ENCODE measurements at places on chromosomes 13 and 19.

DNA sequence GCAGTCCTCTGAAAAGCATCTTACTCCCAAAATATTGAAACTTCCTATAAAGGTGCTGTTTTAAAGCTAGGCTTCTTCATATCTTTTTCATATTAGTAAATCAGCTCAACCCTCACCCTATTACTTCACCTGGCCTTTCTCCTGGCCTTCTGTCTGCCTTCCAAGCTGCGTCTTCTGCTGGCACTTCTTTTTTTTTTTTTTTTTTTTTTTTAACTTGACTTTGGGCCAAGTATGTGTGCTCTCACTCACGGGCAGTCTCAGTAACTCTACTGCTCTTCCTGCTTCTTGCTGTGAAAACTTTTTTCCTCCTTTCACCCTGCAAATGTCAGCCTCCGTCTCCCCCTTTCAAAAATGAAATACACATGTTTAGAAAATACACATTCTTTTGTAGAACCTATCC, 41.2 kb upstream of the KCTD4 start:
- DNase-seq = no peak

DNA sequence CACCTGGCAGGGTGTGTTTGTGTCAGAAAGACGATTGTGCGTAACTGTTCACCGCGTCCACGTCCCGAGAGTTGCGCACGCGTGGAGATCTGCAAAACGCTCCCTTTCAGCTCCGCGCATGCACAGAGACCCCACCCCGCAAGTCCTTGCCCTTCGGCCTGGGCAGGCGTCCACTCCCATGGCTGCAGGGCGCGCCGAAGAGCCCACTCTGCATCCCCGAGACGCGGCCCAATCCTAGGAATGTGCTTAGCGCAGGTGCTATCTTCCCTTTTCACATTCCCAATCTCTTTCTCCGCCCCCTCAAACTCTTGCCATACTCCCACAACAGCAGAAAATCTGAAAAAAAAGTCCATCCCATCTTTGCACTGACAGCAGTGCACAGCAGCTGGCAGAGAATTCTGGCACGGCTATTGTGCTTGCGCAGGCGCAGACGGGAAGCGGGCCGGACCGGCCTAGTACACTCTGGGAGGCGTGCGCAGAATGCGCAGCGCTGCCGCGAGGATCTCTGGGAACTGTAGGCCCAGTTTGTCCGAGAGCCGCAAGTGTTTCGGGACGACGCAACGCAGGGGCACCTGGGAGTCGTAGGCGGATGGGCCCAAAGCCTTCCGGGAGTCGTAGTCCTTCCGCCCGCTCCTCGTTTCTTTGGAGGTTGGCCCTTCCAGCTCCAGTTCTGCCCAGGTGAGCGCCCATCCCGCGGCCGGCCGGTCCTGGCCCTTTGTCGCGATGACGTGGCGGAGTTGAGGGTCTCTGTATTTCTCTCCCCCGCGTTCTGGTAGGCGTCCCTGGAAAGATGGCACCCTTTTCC, 23.1 kb downstream of the ZNF175 start:
- DNase-seq = peak; percentile 97

GRCh38 chr19:55253842-55254624, 4.8 kb downstream of the PPP6R1 start:
- DNase-seq = peak; percentile 75

- DNase-seq = no peak
Measured at GRCh38 chr13:71249011-71249410, 618.0 kb downstream of the DACH1 start.

DNA sequence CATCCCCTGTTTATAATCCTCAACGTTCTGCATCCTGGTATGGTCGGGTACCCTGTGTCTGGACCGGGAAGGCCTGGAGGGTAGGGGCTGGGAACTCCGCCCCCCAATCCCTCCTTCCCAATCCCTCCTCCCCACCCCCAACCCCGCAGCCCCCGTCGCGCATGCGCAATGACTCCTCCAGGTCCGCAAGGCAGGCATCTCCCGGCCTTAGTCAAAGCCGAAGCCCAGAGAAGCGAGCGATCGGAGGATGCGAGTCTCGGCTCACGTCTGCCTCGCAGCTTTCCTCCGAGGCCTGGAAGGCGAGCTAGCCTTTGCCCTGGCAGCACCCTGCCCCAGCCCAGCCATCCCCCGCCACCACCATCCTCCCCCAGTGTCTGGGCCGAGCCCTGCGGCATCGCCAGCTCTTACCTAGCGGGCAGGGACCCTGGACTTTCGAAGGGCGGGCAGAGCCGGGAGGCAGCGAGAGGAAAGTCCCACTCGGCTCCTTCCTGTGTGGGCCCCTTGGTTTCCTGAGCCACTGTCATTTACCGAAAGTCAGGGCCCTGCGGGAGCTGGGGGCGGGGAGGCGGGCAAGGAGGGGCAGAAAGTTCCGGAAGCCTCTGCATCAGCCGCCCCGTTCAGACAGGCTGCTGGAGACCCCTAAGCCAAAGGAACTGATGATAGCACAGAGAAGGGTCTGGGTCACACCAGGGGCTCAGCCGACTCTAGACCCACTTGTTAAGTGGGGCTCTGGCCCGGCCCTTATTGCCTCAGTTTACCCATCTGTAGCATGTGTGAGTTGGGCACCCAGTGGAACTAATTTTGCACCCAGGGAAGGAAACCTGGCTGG, at the start of gene JAK3:
JAK3 (minus strand) TSS at position 445 of the 829 bp plus-strand sequence. CDS start 3,565 bp downstream, outside the sequence.
- DNase-seq = no peak

DNA sequence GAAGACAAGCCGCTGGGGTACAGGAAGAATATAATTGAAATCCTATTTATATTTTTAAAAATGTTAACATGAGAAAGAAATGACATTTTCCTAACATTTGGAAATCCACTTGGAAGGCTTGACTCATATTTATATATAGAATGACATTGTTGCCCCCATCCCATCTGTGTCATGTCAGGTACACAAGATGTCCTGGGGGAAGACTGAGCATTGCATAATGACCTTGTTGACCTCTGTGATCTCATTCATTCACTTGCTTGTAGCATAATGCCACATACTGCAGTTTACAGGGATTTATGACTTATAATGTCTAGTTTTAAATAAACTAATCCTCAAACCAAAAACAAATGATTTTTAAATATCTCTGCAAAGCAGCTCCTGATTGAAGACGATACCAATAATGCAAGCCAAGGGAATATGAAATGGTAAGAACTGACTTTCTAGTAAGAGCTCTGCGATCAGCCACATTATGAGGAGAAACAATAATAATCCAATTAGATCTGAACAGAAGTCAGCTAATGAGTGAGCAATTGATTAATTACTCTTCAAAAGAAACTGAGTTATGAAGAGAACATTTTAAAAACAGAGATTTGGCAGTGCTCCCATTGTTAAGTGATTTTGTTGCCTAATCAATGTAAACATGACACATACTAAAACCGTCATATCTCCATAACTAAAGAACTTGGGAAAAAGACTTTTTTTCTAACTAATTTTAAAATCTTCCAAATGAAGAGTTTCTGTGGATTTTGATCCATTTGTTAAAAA, 21.2 kb upstream of the VWA8 start:
- DNase-seq = no peak

GRCh38 chr13:40434516-40435397, 231.7 kb downstream of the FOXO1 start:
- DNase-seq = no peak

- peak; percentile 66 for DNase-seq
Measured at GRCh38 chr19:2235381-2236063, 607 bp downstream of the PLEKHJ1 start.

DNA sequence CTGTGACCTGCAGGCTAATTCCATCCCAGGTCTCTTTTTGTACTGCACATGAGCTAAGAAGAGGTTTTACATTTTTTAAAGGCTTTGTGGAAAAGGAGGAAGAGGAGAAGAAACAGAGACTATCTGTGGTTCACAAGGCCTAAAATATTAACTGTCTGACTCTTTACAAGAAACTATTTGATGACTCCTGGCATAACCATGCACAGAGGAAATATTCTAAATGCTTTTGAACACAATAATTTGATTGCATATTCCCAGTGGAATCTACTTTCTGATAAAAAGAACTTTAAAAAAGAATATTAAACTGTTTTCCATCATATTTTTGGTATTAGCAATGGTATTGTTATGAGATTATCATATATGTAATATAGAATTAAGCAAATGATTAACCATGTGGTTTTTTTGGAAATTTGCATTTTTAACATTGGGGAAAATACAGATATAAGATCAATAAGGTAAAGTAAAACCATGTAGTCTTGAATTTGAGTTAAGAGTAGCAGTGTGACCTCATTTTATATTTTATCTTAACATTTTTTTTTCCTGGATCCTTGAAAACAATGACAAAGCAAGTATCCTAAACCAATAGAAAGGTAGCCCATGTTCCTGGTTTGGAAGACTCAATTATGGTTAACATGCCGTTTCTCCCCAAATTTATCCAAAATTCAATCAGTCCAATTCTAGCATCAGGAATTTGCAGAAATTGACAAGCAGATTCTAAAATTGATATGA, 251.0 kb downstream of the UQCRFS1 start:
- no peak for DNase-seq

GRCh38 chr19:33294058-33294798, 8.1 kb downstream of the CEBPA start:
- DNase-seq = no peak

GRCh38 chr13:20349564-20350381, 117.7 kb upstream of the GJB6 start:
- DNase-seq = no peak

- no peak for DNase-seq
Measured at GRCh38 chr19:8517551-8518442, 3.8 kb upstream of the ZNF414 start.

DNA sequence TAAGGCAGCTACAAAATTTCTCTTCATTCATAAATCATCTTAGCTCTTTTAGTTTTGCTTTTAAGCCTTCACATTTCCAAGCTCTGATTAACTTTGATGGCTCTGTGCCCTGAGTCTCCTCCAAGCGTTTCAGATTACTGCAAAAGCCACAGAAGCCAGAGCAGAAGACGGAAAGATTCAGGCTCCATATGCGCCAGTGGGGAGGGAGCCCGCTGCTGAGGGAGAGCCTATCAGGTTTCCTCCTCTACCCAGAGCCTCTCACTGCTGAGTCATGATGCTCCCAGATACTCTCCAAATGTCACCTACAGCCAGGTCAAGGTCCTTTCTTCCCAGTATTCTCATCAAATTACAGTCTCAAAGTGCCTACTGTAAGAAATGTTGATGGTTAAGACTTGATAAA, 193.6 kb downstream of the RAP2A start:
- DNase-seq = no peak

- no peak for DNase-seq
Measured at GRCh38 chr19:5809053-5809452, 4.2 kb downstream of the NRTN start.

DNA sequence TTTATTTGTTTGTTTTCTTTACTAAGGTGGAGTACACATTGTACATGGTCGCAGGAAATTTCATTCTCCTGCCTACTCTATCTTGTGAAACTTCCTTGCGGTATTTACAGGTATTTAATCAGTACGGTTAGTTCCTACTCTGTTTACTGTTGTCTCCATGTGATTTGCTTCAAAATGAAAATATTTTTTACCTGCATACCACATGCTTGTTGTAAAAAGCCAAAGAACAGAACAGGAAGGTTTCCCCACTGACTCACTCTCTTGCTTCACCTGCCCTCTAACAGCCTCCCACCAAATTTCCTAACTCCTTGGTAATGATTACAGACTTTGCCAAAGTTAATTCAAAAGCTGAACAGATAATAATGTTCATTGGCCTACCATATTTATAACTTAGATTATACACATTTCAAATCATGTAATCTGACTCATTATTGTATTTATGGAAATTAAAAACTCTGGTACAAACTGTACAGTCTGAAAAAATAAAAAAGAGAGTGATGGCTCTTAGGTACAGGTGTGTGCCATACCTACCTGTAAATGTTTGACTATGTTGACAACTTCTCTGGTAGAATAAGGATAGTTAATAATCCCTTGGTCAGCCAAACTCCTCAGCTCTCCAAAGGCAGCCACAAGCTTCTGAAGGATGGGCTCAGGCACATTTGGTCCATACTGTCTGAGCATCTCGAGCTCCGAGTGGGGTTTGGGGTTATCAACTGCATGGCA, 239.9 kb downstream of the VWA8 start:
- no peak for DNase-seq

GRCh38 chr13:99258210-99258860, at the start of gene GPR18:
Gene GPR18, minus strand, starts transcription at chr13:99258379. Its CDS starts 2,507 bp downstream, at chr13:99255872.
- no peak for DNase-seq

GRCh38 chr13:112777637-112778406, 88.0 kb downstream of the ATP11A start:
- DNase-seq = no peak

GRCh38 chr13:50437252-50437651, 406.2 kb downstream of the DLEU7 start:
- DNase-seq = no peak

GRCh38 chr13:43877326-43877725, 2.2 kb downstream of the CCDC122 start:
- DNase-seq = no peak

GRCh38 chr19:47901370-47901769, 15.3 kb upstream of the SULT2A1 start:
- DNase-seq = no peak

GRCh38 chr19:17553256-17553655, 2.2 kb upstream of the COLGALT1 start:
- no peak for DNase-seq

DNA sequence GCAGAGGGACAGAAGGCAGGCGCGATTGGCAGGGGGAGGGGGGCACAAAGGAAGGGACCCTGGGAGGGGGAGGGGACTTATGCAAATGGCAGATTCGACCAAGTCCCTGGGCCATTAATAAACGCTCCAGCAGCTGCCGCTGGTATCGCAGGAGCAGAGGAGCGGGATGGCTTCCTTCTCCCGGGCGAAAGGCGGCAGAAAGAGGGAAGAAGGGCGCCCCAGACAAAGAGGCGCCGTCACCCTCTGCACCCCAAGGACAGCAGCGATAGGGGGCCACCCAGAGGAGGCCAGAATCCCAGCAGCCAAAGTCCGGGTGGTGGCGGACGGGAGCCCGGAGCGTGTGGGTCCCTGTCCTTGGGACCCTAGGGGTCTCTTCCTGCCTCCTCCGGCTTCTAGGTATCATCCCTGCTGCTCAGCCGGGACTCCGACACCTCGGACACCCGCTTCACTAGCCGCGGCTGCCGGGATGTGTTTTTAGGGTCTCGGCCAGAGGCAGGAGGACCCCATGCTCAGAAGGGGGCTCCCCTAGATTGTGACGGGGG, 1.9 kb downstream of the PTPRS start:
- no peak for DNase-seq

DNA sequence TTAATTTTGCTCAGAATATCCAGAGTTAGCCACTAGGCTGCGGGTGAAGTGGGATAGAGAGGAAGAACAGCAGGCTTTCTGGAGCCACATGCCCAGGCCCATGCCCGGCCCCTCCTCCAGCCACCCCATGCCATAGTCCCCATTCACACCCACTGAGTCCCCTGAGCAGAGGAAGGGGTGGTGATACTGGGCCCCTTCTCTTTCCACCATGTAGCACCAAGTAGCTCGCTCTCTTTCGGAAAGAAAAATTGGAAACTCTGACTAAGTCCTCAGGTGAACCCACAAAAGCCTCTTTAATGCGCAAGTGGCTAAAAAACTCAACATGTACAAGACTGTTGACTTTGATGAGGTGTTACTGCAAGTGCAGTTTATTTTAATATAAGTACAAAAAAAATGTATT, 76.7 kb upstream of the GPR183 start:
- no peak for DNase-seq

All from NCI-H774 (cell line).